Stimulated activated CD8-positive, alpha-beta memory T cell treated with anti-CD3 and anti-CD28 coated beads, Interleukin-4, amount 100 ng/mL, for 24 hours (primary cell): ENCODE measurements at places on chromosomes 4 and X.

DNA sequence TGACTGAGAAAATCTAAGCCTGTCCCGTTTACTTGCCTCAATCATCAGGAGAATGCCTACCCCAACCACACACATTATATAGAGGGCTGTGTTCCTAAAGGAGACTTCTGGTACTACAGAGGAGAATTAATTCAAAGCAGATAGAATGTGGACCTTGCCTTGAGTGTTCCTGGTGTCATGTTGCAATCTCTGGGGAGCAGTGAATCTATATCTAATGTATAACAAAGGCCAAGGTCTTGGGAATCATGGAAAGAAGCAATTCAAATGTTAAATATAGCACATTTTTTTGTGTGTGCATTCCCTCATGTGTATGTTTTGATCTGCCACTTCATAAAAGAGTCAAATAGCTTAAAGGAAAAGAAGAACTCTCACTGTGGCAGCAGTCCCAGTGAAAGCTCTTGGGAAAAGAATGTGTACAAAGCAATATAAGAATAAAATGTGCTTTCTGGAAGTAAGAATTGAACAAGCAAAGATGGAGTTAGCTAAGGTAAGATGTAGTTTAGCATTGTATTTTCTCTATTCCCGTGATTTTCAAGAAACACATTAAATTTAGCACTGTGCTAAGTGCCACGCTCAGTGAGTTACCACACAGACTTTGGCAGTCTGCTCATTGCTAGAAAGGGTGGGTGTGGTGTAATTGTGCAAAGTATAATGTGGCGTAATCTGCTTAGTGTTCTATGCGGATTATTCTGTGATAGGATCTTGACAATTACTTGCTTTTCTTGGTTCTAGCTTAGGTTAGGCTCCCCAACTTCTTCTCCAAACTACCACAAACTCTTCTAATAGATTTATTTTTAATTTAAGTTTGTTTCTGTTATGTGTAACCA lies 13.7 kb downstream of the ADH6 start:
- DNase-seq: no peak

- no peak for DNase-seq
These were observed 9.2 kb downstream of the PWWP3B start for GRCh38 chrX:106177106-106177981.

DNA sequence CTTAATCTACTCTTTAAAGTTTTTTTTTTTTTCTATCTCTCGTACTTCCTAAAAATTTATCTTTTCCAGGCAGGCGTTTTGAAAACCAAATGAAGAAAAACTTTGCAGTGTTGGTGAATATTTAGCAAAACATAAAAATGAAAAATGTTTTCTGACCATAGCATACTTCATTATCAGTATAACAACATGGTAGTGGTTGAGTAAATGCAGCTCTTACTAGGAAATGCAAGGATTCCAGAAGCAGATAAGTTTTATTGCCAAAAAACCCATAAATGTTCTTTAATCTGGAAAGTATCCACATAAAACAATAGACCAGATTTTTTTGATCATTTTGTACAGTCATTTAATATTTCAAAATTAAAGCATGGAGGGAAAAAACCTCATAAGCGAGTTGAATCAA lies 136.9 kb upstream of the GUCY1A1 start:
- no peak for DNase-seq

- no peak for DNase-seq
These were observed 31.5 kb upstream of the AFAP1 start for GRCh38 chr4:7971159-7971631.

GRCh38 chr4:140096483-140096861 lies 57.5 kb downstream of the MAML3 start:
- DNase-seq: no peak

DNA sequence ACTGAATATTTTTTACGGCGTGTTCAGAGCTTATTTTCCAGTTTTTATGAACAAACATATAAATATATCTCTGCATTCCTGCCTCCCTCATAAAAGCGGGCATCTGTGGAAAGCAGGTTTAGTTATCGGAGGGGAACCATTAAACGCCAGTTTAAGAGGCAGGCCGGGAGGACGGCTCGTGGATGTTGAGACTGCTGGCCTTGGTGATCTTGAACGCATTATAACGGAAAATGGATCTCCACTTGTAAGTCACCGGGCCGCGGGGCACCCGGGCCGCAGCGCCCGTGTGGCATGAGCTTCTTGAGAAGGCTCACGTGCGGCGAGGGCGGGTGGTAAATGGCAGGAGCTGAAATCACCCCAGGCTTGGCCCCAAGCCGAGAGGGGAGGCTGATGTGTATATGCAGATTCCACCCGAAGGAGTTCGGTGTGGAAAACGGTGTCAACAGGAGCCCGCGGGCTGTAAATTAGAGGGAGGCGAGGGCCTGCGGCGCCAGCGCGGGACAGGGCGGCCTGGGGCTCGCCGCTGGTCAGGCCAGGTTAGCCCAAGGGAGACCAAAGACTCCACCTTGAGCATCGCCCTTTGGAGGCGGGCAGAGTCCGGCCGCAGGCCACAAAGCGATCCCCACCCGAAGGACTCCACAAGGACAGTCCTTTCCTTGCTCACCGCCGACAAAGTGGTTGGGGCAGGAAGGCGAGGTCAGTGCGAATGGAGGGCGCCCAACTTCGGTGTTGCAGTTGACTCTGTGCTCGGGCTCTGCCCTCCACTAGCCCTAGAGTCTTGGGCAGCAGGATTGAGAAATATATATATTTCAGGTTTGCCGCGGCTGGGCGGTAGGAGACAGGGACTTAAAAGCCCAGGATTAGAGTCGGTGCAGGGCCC lies 1.3 kb upstream of the HAND2 start:
- DNase-seq: no peak

DNA sequence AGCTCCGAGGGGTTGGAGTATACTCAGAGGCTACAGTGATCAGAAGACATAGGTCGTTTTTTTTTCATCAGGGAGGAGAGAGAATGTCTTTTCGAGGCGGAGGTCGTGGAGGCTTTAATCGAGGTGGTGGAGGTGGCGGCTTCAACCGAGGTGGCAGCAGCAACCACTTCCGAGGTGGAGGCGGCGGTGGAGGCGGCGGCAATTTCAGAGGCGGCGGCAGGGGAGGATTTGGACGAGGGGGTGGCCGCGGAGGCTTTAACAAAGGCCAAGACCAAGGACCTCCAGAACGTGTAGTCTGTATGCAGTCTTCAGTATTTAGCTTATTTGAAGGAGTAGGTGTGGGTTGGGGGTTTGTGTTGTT lies 500 bp downstream of the GAR1 start:
- peak; percentile 19 for DNase-seq
